Occipital lobe (tissue), 3 donors: ENCODE measurements at places on chromosomes 3 and 15.

DNA sequence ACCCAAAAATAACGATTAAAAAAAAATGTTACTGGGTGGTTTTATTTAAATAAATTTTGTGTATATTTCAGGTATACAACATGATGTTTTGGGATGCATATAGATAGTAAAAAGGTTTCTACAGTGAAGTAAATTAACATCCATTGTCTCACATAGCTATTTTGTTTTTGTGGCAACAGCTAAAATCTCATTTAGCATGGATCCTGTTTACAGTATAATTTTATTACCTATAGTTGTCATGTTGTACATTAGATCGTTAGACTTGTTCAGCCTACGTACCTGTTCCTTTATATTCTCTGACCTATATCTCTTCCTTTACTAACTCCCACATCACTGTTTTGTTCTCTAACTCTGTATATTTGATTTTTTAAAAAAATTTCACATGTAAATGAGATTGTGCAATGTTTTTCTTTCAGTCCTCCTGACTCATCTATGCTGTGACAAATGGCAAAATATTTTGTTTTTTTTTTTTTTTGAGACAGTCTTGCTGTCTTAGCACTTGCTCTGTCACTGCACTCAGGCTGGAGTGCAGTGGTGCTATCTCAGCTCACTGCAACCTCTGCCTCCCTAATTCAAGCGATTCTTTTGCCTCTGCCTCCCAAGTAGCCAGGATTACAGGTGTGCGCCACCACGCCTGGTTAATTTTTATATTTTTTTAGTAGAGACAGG is 45.6 kb downstream of the OIP5 start:
- DNase-seq, result no peak

- peak; percentile 14 for DNase-seq
These were observed 653 bp upstream of the MFSD1 start for GRCh38 chr3:158801201-158801600.

- peak; percentile 19 for DNase-seq
These were observed 223.8 kb downstream of the OPA1 start for GRCh38 chr3:193816656-193817311.

DNA sequence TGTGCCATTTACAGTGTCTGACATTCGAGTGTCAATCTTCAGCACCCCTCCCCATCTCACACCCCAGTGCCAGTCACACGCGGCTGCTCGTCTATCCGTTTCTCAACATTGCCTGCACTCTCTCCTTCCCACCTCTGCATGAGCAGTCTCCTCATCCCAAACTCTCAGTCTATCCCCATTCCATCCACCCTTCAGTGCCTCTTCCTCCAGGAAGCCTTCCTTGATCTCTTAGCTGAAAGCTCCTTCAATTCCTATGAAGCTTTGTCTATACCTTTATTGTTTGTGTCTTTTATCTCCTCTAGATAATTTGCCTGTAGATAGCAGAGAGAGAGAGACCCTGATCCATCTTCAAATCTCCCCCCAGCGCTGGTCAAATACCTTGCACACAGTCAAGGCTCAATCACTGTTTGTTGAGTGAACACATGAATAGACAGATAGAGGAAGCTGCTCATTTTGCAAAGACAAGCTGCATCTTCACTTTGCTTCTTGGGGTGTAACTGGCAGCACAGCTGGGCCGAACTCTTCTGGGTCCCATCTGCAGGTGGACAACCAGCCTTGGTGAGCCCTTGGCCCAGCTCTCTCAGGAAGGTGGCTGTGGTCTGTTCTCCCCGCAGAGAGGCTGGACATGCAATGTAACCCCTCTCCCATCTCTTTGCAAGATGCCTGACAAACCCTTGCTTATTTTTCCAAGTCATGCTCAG is 52.8 kb downstream of the ITGA11 start:
- DNase-seq, result no peak

DNA sequence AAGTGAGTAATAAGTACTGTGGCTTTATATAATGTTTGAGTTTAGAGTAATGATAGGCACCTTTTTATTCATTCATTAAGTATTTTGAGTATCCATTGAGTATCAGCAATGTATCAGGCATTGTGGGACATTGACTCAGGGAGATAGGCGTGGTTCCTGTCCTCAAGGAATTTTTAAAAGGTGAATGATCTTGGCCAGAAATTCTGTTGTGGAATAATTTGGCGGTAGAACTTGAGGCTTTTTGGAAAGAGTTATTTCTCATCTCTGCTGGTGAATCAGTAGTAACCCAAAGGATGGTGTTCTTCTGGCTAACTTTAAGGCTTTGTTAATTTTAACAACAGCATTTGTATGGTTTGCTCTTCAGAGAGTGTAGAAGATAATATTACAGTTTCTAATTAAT is 2.0 kb downstream of the RAB7A start:
- no peak for DNase-seq

- no peak for DNase-seq
These were observed 72.7 kb downstream of the DHX36 start for GRCh38 chr3:154251610-154252009.

DNA sequence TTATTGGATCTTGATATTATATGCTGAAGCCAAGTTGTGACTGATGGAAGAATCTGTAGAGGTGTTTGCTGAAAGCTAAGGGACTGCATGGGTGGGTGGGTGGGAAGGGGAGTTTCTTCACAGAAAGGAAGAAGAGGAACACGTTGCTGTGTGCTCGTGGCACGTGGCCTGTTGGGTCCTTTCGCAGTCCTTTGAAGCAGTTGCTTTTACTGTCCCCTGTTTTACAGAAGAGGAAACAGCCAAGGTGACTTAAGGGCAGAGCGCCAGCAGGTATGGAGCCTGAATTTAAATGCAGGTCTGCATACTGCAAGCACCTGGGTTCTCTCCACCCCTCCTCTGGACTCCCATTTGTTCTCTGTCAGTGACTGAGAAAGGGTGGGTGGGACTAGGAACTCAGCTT is 59.4 kb upstream of the PRR23C start:
- no peak for DNase-seq

- no peak for DNase-seq
These were observed 418.6 kb upstream of the KCNMB2 start for GRCh38 chr3:178117641-178118040.

DNA sequence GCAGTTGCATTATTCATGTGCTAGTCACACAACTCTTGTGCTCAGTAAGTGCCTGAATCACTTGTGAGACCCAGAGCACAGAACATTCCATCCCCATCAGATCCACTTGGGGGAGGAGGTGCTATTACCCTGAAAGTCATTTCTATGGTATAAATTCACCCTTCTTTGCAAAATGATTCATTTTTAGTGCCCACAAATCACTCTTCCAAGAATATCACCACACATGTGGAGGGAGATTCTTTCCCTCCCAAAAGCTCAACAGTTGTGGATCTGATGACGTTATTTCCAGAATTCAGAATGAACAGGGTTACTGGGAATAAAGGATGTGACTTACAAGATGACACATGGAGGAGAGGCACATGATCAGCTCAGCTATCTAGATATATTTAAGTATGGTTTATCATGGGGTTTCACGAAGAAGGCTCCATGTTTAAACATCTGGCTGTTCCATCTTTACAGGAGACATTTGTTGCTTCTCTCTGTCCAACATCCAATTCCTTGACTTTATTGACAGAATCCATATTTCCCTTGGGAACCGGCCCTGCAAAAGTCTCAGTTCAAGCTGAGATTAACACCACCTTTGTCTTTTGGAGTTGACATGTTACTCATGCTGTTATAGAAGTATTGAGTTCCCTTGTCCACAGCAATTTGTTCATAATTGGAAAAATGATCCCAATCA is 214.2 kb upstream of the PROK2 start:
- DNase-seq, result no peak

- no peak for DNase-seq
These were observed 9.7 kb downstream of the TRPM7 start for GRCh38 chr15:50676799-50677483.

GRCh38 chr3:89419647-89420241 is 312.3 kb downstream of the EPHA3 start:
- DNase-seq, result no peak

- DNase-seq, result no peak
These were observed 101.8 kb upstream of the AADACL2 start for GRCh38 chr3:151631946-151632345.

- DNase-seq, result peak; percentile 53
These were observed 267.5 kb upstream of the CHRM5 start for GRCh38 chr15:33700695-33701303.

GRCh38 chr3:116815321-116815720 is 105.7 kb downstream of the TUSC7 start:
- no peak for DNase-seq

GRCh38 chr15:85404918-85405866 is 24.8 kb downstream of the AKAP13 start:
- no peak for DNase-seq

- no peak for DNase-seq
These were observed 14.0 kb upstream of the DYNC1LI1 start for GRCh38 chr3:32584660-32585059.

- no peak for DNase-seq
These were observed 252.5 kb downstream of the ISL2 start for GRCh38 chr15:76588811-76589747.

GRCh38 chr3:1734494-1735122 is 364.1 kb upstream of the CNTN4 start:
- no peak for DNase-seq

DNA sequence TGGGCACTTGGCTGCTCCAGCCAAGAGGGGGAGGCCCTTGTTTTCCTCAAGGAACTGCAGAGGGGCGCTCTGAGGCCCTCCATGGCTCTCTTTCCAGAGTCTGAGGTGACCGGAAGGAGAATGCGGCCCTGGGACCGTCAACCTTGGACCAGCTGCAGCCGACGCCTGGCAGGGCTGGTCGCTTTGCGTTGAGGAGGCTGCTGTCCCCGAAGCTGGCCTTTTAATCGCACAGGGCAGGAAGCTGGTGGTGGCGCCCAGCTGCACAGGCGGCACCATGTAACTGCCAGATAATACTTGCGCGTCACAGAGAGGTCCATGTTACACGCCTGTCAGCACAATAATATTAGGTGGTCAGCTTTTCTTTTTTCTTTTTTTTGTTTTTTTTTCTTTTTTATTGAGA is 875 bp upstream of the HLTF start:
- no peak for DNase-seq

DNA sequence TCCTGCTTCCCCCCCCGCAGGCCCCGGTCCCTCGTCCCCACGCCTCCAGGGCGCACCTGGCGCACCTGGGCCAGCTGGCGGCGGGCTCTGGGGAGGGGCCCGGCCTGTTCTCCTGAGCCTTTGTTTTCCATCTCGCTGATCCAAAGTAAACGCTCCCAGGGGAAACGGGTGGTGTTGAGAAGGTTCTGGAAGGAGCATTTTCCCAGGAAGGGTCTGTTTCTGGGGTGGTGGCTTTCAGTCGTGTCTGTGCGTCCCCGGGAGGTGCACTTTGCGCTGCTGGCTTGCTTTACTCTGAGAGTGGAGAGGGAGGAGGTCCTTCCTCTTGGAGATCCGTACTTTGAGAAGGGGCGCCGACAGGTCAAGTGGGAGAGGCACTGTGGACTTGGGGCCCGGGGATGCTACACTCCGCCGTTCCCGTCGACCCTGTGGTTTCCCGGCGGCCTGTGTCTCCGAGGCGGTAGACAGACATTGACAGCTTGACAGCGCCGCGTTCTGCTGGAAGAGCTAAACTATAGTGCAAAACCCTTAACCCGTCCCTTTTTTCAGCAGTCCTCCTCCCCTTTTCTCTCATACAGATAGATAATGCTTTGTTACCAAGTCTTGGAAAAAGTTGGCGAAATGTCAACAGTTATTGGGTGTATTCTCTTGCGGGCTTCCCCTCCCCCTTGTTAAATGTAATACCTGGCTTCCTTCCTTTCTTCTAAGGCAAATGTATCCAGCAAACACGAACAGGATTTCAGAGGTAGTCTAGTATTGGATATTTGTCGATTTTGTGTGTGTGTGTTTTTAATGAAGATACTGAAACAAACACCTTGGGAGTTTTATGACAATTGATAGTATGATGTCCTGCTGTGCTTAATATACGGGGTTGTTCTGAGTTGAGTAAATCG is 6.5 kb downstream of the TPM1 start:
- DNase-seq, result peak; percentile 42

DNA sequence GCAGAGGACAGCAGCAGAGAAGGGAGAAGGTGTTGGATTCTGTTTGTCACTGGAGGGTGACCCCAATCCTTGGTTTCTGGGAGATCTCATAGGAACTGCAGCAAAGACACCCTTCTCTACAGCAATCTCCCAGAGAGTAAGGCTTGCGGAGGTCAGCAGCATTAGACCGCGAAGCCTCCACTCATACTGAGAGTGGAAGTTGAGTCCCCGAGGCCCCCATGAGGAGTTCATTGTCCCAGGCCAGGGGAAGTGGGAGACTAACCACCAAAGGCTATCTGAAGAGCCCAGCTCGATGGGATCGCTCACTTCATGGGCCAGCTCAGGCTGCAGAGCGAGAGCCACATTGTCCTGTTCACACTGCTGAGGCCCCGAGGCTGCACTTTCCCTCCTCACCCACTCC is 44.6 kb downstream of the GLDN start:
- DNase-seq, result no peak

DNA sequence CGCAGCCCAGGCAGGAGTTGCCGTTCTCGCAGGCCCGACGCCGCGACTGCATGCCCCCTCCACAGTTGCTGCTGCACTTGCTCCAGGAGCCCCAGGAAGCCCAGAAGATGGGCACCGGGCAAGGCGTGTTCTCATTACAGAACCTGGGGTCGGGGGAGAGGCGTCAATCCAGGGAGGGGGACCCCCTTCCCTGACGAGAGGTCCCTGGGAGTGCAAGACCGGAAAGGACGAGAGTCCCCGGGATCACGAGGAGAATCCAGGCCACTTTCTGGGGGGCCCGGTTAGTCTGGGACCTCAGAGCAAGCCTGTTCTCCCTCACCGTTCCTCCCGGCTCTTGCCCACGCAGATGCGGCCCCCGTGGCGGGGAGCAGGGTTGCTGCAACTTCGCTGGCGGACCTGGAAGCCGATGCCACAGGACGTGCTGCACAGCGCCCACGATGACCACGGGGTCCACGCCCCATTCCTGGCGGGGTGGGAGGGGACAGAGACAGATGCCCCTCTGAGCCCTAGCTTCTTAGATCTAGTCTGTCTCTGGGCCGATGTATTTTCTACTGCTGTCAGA is 113.9 kb downstream of the SEMA5B start:
- no peak for DNase-seq

DNA sequence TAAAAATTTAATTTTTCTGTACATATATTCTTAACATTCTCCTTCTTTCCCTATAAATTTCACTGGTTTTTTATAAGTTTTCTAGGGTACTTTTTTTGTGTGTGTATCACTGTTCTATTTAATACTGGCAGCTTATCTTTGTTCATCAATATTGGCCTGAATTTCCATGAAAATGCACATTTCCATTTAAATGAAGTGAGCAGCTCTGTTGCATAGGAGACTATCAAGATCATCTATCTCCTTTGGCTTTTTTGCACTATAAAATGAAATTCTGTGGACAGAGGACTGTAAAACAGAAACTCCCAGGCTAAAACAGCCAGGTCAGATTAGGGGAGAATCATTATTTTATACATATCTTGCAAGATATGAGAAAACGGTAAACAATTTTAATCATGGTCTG is 277.0 kb upstream of the ARL6 start:
- no peak for DNase-seq
